ENCODE measurements at places on chromosomes 5 and 9.

GRCh38 chr5:13574574-13574973 lies 369.9 kb downstream of the DNAH5 start:
- DNase-seq, result no peak

DNA sequence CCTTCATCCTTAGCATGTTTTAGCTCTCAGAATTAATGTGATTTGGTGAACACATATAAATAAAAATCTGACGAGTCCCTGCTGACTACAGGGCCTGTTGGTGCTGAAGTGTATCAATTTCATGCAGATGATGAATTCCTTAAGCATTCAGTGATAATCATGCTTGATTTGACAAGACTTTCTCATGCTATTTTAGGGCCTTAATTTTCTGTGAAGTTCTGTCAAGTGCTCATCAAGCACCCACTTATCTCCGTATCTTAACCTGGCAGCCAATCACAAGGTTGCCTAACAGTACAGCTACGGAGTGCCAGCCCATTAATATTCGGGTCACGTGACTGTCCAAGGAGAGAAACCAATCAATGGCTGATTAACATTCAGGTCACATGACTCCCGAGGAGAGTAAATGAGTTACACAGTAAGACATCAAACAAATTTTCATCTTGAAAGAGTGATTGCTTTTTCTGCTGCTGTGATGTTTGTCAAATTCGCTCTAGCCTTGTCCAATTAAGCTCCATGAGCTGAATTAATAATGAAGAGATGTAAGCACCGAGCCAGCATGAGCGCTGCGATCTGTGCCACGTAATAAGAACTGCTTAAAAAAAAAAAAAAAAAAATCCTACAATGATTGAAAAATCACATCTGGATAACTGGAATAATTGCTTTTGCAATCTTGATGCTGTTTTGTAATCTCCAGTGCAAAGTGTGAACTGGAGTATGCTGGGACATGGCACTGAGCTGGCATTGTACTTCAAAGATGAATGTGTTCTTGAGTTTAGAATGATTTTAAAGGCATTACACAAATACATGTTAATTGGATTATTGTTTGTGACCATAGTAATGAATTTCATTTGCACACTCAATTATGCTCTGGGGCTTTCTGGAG lies 104.3 kb upstream of the SPATA31D4 start:
- no peak for DNase-seq

- DNase-seq, result no peak
Measured at GRCh38 chr5:133371371-133372155, 240.8 kb downstream of the FSTL4 start.

DNA sequence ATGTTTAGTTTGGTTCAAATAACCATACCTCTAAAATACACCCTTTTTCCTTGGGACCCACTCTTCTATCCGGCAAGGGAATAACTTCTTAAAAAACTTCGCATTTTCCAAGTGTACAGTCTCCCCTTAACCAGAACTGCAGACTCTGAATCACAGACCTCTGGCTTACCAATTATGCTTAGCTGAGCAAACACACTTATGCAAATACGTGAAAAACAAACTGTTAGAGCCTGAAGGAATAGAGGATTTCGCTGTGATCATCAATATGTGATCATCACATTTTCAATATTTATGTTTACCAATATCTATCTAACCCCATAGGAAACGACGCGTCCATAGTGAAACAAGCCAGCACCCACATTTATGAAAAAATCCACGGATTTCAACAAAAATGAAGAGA lies 1.3 kb downstream of the LPAR1 start:
- no peak for DNase-seq

DNA sequence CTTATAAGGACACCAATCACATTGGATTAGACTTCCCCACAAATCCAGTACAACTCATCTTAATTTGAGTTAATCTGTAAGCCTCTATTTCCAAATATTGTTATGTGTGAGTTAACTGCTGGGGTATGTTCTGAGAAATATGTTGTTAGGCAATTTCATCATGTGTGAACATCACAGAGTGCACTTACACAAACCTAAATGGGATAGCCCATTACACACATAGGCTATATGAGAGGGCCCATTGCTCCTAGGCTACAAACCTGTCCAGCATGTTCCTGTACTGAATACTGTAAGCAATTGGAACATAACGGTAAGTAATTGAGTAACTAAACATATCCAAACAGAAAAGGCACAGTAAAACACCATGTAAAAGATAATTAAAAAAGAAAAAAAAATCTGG lies 19.1 kb upstream of the ARSI start:
- DNase-seq, result no peak

GRCh38 chr9:128271112-128271511 lies 4.7 kb downstream of the GOLGA2 start:
- DNase-seq, result no peak

- no peak for DNase-seq
Measured at GRCh38 chr9:32434892-32435291, 50.4 kb downstream of the ACO1 start.

DNA sequence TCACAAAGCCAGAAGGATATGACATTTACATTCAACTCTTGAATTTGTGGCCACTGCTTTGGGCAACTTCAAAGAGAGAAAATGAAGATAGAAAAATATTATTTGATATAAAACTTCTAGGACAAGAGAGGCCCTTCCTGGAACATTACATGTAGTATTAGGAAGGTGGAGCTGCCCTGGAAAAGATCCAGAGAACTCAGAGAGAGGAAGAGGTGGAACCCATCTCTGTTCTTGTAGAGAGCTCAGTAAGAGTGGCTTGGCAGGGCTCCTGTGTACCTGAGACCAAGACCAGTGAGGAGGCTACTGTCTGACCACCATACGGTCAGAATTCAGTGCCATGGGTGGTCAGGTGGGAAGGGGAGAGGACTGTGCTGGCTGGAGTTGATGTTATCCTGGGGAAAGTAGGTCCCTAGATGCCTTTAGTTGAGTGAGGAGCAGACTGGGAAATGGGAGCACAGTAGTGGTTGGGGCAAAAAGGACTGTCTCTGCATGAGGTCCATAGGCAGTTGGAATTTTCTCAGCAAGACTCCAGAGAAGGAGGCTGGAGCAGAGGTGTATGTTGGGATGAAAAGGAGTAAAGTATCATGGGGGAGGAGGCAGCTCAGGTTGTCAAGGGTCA lies 7.6 kb downstream of the TGFBI start:
- DNase-seq, result no peak

DNA sequence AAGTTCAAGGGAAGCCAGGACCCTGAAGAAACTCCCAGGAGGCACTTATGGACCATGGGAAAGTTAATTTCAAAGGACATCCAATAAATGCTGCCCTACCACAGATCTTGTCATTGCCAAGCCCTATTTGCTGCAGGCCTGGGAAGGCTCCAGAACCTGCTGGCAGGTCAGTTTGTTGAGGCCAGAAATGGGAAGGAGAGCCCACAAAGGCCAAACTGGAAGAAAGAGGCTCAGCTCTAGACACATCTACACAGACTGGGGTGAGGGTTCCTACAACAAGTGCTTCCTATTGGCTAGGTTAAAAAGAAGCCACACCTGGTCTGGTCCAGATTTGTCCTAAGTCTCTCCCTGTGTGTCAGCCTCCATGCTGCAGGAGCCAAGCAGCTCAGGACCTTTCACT lies 94.4 kb downstream of the SIL1 start:
- no peak for DNase-seq

GRCh38 chr5:88172847-88173758 lies 95.5 kb downstream of the TMEM161B start:
- DNase-seq, result no peak

All from effector memory CD8-positive, alpha-beta T cell (primary cell).